Fibroblast of mammary gland (primary cell): ENCODE measurements at places on chromosomes 16 and 17.

DNA sequence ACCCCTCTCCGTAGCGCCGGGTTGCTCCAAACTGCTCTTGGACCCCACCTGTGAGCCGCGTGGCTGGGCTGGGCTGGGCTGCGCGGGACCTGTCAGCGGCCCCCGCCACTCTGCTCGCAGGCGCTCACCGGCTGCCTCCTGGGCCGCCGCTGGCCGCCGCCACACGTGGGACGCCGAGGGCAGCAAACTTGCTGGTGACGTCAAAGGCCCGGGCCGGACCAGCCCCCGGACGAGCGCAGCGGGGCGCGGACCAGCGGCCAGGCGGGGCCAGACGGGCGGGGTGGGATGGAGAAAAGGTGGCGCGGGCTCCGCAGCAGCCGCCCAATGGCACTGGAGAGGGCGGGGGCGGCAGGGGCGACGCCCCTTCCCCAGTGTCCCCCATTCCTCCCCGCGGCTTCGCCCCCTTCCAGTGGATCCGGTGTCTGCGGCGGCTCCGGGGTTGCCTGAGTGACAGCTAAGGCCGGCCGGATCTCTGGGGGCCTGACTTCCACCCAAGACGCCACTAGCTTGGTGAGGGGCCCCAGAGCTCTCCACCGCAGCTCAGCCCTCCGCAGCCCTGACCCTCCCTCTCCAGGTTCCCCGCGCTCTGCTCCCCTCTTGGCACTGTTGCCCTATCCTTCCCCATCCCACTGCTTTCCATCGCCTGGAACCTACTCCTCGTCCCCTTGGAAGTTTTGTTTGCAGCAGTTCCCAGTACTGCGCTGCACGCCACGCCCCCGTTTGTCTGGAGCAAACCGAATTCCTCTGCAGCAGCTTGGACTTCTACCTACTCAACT, at the start of gene HS3ST3A1:
Gene HS3ST3A1 (minus strand): TSS at position 154 of the 776 bp plus-strand sequence. CDS start 800 bp downstream, outside the sequence.
- DNase-seq: peak; percentile 84

DNA sequence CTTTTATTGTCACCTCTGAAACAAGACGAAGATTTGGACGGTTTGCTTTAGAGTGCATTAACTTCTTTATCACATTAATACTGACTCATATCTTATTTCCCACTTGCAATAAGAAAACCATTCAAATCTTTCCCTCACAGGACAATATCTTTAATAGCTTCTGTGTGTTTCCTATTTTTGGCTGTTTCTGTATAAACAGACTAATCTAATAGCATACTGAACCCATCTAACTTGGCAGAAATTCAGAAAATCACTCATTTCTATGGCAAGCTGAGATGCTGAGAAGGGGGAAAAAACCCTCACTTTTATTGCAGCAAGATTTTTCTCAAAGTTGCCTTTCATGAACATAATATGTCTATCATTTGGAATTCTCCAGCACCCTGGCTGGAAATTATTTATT, 524.9 kb downstream of the WWOX start:
- DNase-seq: no peak

DNA sequence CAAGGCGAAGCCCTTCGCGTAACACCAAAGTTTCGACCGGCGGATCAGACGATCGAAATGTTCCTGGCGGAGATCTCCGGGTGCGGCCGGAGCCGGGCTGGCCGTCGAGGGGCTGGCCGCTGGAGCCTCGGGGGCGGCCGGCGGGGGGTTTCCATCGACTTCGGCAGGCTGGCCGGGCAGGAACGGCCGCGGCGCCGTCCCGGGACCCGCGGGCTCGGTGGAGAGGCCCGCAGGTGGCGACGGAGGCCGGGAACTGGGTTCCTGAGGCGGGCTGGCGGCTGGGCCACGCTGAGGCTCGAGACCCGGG, 1.1 kb downstream of the EPOP start:
- no peak for DNase-seq

DNA sequence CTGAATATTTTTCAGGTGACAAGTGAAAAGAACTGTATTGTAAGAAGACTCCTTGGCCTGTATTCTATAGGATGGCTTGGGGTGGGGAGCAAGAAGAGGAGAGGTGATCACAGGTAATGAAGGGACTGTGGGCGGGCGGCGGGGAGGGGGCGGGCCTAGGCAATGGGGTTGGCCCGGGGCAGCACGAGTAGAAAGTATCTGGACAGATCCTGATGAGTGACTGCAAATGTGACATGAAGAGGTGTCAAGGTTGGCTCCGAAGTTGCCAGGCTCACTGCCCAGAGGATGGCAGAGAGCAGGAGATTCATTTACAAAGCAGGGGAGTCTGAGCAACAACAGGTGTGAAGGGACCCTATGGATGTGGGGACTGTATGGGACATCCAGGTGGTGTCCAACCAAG, 10.8 kb upstream of the G6PC1 start:
- DNase-seq: no peak

DNA sequence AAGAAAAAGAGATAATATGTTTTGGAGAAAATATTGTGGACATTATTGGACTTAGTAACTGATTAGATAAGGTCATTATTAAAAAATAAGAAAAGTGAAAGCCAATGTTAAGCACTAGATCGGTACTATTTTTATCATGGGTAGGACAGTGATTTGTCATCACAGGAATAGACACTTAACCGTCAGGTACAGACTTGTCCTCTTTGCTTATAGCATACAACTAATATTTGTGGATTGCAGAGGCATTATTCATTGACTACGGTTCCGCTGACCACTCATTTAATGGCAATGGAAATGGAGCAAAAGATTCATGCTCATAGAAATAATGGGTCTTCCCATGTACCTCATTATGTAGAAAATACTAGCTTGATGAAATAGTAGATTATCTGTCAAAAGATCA, 596.3 kb upstream of the CA10 start:
- DNase-seq: no peak

DNA sequence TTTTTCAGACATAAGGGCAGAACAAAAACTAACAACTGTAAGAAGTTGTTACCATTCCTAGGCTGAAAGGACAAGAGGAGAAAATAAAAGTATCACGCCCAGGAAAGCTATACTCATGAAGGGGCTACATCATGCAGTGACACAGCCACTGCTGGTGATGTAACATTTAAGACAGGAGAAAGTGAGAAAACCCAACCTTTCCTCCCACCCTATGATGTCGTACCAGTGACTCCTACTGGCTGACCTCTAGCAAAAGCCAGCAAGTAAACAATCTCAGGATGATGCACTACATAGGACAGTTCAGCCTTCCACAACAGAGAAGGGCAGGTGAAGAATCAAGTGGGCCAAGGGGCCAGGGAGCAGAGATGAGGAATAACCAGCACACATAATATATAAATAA, 14.0 kb upstream of the OR1E2 start:
- peak; percentile 30 for DNase-seq

GRCh38 chr17:62067165-62068145, 2.4 kb upstream of the MED13 start:
- no peak for DNase-seq

- DNase-seq: no peak
These were observed 31.3 kb upstream of the KRT17 start for GRCh38 chr17:41655611-41656111.

- DNase-seq: no peak
These were observed 88.6 kb downstream of the CYTH1 start for GRCh38 chr17:78693346-78694083.

GRCh38 chr17:21174713-21175112, 39.2 kb downstream of the TMEM11 start:
- peak; percentile 28 for DNase-seq

DNA sequence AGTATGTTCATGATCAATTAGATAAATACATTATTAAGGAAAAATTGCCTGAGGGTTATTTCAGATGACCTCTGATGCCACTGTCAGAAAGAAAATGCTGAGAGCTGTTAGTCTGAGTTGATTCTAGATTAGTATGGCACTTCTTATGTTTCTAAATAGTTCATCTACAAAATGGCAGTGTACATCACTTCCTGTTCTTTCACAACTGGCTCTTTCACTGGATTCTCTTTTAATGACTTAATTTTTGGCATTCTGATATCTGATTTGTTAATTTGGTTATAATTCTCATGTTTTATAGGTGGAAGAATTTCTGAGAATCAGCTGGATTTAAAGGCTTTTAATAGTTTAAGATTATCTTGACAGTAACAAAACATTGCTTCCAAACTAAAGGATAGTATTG, 3.3 kb downstream of the TAOK1 start:
- peak; percentile 54 for DNase-seq

GRCh38 chr17:68184816-68185436, 62.9 kb upstream of the AMZ2 start:
- DNase-seq: no peak
